ENCODE measurements at places on chromosomes 12 and 14.

DNA sequence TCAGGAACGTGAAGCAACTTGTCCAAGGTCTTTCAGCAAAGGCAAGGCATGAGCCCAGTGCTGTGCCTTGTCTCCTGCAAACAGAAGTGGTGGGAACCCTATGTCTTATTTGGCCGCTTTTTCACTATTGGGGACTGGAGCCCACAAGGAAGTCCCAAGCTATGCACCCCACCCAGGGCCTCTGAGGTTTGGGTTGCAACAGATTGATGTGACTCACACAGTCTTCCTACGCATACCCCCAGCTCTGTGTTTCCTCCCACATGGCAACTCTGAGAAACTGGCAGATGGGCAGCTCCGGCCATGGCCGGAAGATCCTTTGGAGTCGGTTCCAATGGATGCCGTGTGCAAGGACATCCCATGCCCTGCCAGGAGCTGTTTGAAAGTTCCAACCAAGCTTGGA, 28.3 kb upstream of the CMKLR1 start:
- DNase-seq, result no peak

DNA sequence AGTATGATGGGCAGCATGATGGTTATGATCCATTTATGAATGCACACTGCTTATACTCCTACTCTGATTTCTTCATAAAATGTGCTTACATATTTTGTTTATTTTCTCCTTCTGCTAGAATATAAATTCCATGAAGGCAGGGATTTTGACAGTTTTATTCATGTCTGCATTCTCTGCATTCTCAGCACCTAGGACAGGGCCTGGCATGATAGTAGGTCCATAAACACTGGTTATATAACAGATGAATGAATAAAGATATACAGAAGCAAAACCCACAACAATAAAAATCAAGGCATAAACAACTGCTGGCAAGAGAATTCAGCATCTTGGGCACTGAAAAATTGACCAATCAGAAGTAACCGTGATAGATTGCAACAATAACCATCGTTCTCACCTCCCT, 115.4 kb downstream of the WIF1 start:
- no peak for DNase-seq

- no peak for DNase-seq
Observed at GRCh38 chr14:39860596-39861228, 428.5 kb upstream of the FBXO33 start.

DNA sequence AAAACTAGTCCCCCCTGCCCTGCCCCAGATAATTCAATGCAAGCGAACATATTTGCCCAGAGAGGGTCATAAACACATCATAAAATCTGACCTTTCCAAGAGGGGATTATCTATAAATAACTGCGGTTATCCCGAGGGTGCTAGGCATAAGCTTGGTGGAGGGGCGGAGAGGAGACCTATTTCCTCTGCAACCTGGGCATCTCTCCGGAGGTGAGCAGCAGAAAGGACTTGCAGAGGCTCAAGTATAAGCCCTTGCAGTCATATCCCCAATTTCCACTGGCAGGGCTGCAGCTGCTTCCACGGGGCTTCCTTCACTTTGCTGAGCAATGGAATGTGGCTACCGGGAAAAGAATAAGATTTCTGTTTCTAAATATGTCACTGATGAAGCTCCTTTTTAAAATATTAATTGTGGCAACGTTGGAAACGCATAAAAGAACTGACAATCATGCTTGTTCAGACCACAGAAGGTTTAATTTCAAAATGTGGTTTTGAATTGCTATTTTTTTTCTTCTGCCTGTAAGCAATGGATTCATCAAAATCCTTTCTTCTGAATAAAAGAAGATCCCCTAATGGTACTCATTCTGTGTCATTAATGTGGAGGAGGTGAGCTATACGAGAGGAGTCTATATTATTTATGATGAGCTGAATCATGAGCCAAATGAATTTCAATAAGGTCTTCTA, 268.9 kb upstream of the ATP2B1 start:
- no peak for DNase-seq

DNA sequence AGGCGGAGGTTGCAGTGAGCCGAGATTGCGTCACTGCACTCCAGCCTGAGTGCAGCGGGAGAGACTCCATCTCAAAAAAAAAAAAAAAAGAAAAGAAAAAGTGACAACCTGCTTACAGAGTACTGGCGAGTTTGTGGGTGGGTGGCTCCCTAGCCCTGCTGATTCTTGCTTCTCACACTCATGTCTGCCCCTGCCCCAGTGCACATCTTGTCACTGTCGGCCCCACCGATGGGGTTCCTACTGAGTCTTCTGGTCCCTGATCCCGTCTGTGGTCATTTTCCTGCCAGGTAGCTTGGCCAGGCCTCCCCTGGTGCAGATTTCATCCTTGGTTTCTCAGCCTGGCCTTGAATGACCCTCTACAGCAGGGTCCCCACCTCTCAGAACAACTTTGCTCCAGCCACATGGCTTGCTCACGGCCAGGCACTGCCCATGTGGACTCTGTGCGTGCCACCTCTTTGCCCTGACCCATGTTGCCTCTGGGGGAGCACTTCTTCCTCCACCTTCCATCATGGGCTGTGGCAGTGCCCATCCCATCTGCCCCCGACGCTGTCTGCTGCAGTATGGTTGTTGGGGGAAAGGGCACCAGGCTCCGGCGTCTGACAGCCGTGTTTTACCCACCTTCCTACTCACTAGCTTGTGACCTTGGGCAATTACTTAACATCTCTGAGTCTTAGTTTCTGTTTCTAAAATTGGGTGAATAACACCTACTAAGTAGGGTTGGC, 2.1 kb upstream of the PTPN6 start:
- peak; percentile 46 for DNase-seq

DNA sequence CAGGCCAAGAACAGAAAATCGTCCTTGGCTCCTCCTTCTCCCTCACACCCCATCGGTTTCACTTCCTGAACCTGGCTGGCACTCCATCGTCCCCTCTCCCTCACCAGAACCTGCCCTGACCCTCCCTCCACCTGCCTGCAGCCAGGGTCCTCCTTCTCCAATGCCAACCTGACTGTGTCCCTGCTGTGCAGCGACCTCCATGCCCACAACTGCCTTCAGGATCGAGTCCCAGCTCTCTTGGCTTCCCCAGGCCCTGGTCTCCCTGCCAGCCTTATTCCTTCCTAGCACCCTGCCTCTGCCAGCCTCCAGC, 19.8 kb downstream of the HVCN1 start:
- DNase-seq, result no peak

DNA sequence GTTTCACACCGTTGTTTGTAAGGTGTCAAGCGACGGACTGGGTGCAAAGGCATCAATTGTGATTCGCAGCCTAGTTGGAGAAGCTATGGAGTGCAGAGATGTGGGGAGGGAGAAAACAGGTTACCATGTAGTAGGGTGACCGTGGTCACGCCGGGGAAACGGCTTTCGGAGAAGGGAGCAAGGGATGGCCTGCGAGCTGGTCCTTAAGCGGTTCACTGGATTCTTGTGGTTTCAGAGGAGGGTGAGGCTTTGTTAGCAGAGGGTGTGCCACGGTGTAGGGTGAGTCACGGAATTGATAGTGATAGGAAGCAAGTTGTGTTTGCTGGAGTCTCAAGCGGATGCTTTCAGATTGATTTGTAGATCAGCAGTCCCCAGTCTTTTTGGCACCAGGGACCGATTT, 2.3 kb downstream of the PIWIL1 start:
- DNase-seq, result no peak

- DNase-seq, result no peak
Observed at GRCh38 chr12:128795530-128796361, 28.0 kb downstream of the SLC15A4 start.

DNA sequence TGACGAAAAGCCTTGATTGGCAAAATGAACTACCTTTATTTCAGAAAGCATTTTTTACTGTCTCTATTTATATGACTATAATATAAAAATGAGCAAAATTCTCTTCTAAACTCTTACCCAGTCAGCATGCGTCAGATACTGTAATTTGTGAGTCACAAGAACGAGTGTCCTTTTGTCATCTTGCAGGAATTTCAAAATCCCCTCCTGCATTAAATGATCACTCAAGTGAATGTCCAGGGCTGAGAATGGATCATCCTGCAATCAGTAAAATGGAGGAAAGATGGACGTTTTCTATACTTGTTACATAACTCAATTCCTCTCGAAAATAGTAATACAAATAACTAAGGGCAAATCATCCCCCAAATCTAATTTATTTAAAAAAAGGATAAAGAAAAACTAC, 77.7 kb upstream of the KCNJ8 start:
- no peak for DNase-seq

GRCh38 chr14:69852531-69853321, 26.5 kb upstream of the SMOC1 start:
- DNase-seq, result no peak

Data from stimulated activated CD4-positive, alpha-beta T cell treated with anti-CD3 and anti-CD28 coated beads, Interleukin-15, amount 100 ng/mL, for 24 hours (primary cell).